ENCODE measurements at places on chromosomes 6 and 20.

GRCh38 chr6:7566107-7566506, 23.9 kb upstream of the SNRNP48 start:
- no peak for DNase-seq

GRCh38 chr6:87742106-87742505, 40.1 kb upstream of the AKIRIN2 start:
- DNase-seq = peak; percentile 48

DNA sequence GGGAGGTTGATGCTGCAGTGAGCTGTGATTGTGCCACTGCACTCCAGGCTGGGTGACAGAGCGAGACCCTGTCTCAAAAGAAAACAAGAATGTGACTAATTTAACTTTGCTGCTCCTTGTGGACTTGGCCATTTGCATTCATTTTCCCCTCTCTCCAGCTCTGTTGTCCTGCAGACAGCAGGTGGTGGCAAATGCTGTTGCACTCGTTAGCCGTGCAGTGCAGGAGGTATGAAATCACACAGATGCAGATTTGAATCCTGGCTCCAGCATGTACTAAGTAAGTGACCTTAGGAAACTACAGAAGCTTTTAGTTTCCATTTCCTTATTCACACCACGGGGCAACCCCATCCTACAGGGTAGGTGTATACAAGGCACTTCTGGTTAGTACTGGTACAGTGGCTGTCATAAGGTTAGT, 9.6 kb upstream of the BEND3 start:
- DNase-seq = no peak

- DNase-seq = no peak
Observed at GRCh38 chr6:19369785-19370184, 467.4 kb upstream of the ID4 start.

GRCh38 chr6:146240322-146240721, 211.5 kb downstream of the GRM1 start:
- no peak for DNase-seq

- DNase-seq = no peak
Observed at GRCh38 chr20:47188540-47188939, 168.0 kb downstream of the ZMYND8 start.

- DNase-seq = no peak
Observed at GRCh38 chr6:106126482-106126881, 40.3 kb downstream of the PRDM1 start.

DNA sequence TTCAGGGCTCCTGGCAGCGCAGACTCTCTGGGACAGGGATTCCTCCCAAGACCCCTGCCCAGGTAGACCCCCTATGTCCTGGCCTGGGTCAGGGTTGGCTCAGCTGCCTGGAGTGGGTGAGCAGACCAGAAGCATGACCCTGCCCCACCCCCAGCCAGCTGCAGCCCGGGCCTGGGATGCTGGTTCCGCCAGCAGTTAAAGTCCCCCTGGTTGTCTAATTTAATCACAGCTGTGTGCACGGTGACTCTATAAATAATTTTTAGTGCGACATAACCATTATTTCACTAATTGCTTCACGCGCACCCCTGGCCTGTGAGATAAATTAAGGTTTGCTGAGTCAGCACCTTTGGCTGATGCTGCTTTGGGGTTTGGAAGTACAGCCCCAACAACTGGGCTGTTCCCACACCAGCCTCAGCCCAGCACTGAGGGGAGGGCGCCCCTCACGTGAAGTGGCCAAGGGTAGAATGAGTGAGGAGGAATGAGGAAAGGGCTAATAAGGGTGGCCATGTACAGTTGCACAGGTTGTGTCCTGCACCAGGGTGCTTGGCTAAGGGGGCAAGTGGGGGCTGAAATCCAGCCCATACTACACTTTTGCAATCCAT, 26.1 kb upstream of the CDH22 start:
- DNase-seq = no peak

DNA sequence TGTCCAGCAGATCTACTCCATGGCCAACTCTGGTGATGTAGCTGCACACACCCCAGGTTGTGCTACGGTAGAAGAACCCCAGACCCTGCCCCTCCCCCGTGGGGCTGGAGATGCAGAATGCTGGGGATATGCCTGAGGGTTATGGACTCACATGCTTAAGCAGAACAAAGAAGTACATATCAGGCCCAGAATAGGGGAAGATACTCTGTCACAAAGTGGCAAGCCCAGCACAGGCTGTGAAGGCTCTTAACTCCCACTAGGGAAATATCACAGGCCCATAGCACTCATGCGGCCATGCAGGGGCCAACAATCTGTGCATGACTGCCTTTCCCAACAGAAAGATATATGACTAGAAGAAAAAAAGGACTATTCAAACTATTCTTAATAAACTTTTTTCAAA, 234.9 kb downstream of the KCNQ5 start:
- no peak for DNase-seq

GRCh38 chr6:20681243-20681684, 147.0 kb downstream of the CDKAL1 start:
- no peak for DNase-seq

GRCh38 chr6:100883347-100883746, 2.2 kb upstream of the ASCC3 start:
- no peak for DNase-seq

DNA sequence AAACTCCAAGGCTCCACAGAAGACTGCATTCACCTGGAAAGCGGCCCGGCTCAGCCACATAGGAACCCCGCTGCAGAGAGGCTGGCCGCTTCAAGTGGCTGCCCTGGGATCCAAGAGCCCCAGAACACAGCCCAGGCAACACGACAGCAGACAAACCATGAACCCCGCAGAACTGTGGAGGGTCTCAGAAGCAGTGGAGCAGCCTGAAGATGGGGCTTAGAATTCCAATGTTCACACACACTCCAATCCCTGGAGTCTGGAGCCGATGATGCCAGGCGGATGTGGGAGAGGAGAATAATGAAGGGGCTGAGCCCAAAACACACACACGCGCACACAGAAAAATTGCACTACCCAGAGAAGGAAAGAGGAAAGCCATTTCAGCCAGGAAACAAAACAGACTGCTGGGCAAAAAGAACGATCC, 52.4 kb downstream of the NINL start:
- no peak for DNase-seq

DNA sequence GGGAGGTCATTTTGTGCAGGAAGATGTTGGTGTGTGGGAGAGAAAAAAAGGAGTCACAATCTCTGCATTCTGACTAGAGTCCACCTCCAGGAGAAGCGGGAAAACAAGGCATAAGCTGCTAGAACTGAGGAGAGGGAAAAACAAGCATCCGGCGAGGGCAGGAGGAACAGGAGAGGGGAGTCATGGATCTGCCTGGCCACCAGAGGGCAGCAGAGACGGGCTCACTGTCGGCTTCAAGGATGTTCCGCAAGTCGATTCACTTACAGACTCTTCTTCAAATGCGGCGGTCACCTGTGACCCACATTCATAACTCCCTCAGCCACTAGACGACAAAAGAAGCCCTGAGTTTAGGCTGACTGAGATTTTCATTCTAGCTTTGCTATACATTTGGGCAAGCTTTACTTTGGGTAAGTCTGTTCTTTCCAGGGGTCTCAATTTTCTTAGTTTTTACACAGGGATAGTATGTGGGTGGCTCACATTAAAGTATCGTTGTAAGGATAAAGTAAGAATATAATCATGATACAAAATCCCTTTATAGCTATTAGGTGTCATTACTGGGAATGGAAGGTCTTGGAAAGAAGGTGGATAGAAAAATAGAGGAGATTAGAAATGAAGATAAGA, 6.6 kb upstream of the BTNL2 start:
- peak; percentile 68 for DNase-seq

- no peak for DNase-seq
Observed at GRCh38 chr6:88561954-88562315, 395.8 kb upstream of the CNR1 start.

- peak; percentile 81 for DNase-seq
Observed at GRCh38 chr6:34745277-34746103, 11.8 kb upstream of the SNRPC start.

DNA sequence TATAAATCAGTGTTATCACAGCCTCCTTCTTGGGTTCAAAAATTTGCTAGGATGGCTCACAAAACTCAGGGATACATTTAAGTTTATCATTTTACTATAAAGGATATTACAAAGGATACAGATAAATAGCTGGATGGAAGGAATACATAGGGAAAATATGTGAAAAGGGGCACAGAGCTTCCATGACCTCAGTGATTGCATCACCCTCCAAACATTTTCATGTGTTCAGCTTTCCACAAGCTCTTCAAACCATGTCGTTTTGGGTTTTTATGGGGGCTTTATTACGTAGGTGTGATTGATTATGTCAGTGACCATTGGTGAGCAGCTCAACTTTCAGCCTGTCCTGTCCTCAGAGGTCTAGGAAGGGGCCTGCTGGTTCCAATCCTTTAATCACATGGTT, 68.0 kb downstream of the CYB5R4 start:
- no peak for DNase-seq

GRCh38 chr6:132962936-132963868, 148.8 kb downstream of the RPS12 start:
- peak; percentile 73 for DNase-seq

DNA sequence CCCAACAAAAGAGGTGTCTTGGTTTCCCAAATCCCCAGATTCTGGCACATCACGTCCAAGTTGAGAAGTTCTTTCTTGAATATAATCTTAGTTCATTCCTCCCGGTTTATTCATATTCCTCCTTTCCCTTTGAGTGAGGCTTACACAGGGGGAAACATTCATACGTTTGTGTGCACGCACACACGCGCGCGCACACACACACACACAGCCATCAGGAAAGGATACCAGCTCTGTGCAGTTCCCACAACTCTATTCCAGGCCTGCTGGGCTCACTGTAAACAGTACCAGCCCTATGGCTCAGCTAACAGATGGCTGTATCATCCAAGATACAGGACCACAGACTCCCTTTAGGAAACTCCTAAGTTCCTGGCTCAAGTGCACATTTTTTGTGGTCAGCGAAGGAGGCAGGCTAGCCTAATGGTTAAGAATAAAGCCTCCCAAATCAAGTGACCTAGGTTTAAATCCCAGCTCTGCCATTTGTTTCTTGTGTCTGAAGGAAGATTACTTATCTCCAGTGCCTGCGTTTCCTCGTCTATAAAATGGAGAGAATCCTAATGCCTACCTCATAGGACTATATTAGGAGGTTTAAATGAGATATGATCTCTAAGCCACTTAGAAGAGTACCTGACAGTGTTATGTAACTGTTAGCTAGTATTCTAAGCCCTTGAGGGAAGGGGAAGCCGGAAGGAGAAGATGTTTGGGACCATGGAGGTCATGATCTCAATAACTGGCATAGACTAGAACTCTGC, 3.7 kb upstream of the TAF8 start:
- DNase-seq = peak; percentile 51

DNA sequence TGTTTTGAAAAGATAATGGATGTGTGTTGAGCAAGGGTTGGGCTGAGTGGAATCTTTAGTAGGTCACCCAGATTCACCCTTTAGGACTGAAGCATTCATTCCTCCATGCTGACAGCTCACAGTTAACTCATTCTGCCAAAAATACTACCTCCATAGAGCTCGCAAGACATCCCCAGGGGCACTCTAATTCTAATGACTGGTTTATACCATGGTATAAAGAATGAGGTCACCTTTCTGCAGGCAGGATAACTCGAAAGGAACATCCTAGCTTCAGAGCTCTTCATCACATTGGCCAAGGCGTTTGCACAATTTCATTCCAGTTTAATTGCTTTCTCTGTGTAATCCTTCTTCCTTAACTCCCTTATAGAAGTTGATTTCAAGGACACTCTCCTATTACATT, 1257.2 kb upstream of the EYS start:
- no peak for DNase-seq

GRCh38 chr20:9342651-9343050, 171.7 kb upstream of the LAMP5 start:
- no peak for DNase-seq

- no peak for DNase-seq
Observed at GRCh38 chr6:123150076-123150475, 154.0 kb downstream of the CLVS2 start.

GRCh38 chr6:25991785-25992412, 29.3 kb downstream of the TRIM38 start:
- peak; percentile 78 for DNase-seq

DNA sequence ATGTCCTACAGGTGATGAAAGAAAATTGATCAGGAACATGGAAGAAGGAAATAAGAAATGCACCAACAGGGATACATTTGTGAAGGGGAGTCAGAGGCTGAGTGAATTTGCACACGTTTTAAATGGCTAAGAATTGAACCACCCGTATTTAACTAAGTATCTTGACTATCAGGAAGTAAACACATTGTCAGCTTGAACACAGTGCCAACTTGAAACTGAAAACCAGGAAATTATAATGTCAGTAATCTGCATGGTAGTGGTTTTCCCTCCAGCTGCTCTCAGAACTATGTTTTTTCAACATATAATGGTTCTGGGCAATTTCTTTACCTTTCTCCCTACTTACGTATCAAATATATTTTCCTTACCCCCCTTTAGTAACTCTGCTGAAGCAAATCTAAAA, 366.5 kb upstream of the POU3F2 start:
- DNase-seq = no peak

GRCh38 chr20:63502671-63503172, 3.8 kb upstream of the EEF1A2 start:
- DNase-seq = no peak

- DNase-seq = peak; percentile 84
Observed at GRCh38 chr6:2841264-2842138, at the start of gene SERPINB1. Gene SERPINB1, minus strand, starts transcription at chr6:2841863. Its CDS starts 1,277 bp downstream, at chr6:2840586.

- DNase-seq = no peak
Observed at GRCh38 chr6:131043902-131044447, 19.1 kb downstream of the EPB41L2 start.

DNA sequence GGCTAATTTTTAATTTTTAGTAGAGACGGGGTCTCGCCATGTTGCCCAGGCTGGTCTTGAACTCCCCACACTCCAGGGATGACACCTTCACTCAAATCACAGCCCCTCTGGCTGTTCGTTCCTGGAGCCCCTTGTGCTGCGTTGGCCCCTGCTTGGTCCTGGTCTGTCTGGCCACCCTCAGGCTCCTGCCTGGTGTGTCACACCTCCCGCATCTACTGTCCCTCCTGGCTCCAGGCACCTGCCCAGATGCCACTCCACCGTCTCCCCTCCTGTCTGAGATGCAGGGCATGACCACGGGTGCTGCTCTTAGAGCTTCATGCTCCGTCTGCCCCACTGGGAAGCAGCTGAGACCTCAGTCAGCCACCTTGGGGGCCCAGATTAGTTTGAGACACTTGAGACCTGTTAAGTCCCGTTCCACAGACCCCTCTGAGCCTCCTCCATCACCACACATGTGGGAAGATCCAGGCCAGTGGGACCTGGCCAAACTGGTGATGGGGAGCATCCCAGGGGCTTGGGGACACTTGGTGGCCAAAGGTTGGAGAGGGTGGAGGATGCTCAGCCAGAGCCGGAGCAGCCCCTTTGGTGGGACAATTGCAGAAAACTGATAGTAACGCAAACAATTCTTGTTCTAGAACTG, 21.9 kb upstream of the NPBWR2 start:
- no peak for DNase-seq

DNA sequence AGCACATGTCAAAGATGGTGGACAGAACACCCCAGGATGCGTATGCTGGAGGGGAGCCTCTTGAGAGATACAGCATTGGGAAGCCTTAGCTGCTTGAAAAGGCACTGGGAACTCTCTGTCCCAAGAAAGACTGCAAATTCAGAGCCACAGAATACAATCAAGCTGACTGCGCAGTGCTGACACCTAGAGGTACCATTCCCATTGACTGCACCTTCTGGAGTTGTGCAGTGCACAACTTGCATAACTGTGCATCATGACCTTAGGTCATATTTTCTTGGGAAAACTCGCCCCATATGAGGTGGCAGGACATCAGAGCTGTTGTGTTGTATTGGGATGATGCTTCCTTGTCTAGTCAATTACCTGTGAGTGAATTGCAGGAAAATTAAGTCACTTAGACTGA, 646.5 kb upstream of the NOX3 start:
- DNase-seq = no peak

GRCh38 chr6:122454673-122455072, 16.9 kb downstream of the SERINC1 start:
- no peak for DNase-seq

- no peak for DNase-seq
Observed at GRCh38 chr6:7661364-7661763, 64.5 kb upstream of the BMP6 start.
